Posterior vena cava (tissue), 2 donors: ENCODE measurements at places on chromosomes 1 and 21.

DNA sequence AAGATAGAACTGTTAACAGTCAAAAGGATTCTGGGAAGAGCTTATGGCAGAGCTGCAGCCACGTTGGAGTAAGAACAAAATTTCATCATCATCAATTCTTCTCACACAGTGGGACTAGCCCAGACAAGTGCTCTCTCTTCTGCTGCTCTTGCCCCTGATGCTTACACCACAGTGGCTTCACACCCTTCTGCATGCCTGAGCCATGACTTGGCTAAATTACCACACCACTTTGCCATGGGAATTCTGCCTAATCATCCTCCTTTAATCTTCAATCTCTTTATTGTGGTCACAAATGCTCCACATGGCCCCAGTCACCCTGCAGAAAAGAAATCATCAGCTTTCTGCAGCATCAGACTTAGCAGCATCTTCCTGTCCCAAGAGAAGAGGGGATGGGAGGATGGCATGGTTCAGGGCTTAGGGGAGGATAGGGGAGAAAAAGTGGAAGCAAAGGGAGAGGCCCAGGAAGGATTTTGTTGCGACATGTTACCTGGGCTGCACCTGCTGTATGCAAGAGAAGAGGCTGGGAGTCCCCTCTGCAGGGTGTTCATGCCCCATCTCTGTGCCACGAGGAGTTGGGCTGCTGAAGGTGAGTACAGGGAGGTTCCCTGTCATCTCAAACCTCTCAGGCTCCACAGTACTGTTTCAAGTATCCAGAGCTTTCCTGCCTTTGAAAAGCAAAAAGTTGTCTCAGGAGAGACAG, 9.0 kb upstream of the RPTN start:
- no peak for DNase-seq

DNA sequence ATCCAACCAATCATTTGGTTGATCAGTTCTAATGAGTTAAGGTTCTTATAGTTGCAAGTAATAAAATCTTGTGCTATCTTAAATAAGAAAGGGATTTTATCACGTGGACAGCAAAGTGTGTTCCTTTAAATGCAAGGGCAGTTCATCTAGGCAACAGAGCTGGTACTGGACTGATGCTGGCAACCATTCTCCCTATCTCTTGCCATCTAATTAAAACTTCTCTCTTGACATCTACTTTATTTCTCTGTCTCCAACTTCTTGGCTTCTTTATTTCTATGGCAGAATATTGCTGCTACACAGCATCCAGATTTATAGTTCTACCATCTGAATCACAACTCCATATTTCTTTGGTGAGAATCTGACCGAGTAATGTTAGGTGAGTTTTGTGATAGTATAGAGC, 115.2 kb upstream of the CACYBP start:
- DNase-seq, result no peak

GRCh38 chr1:228228601-228229074, 20.8 kb downstream of the OBSCN start:
- no peak for DNase-seq

DNA sequence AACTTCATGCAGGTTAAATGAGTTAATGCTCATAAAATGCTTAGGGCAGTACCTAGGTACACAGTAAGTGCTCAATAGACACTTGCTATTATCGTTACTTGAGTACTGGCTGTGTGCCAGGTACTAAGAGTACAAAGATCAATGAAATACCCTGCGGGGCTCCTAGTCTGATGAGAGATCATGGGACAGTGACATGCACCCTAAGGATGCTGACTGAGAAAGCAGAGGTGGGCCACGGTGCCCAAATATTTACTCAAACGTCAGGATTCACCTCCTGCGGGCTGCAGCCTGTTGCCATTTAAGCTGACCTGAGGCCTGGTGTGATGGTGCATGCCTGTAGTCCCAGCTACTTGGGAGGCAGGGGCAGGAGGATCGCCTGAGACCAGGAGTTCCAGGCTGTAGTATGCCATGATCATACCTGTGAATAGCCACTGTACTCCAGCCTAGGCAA, 19.8 kb upstream of the LUZP1 start:
- DNase-seq, result no peak

GRCh38 chr1:216902669-216903381, 179.6 kb upstream of the ESRRG start:
- DNase-seq, result no peak

GRCh38 chr1:46148318-46148717, 15.9 kb upstream of the PIK3R3 start:
- DNase-seq, result no peak

DNA sequence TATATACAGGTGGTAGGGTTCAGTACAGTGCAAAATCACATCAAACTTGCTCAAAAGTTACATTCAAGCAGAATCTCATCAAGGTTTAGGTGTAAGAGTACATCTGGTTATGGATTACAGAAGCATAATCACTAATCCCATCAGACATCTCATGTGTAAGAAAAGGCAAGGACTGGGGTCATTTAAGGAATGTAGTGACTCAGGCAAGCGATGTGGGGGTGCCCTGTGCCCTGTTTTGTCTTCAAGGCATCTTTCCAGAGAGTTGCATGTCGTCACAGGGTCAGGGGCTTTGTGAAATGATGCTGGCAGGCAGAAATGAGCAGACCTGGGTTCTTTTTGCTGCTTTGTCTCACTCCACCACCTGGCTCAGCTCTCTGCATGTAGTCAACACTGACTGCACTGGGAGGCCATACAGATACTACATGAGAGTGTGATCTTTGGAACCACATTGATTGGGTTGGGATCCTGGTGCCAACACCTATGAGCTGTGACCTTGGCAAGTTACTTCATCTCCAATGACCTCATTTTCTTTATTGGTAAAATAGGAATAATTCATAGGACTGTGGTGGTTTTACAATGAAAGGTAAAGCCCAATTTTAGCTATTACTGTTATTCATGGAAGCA, 8.2 kb upstream of the HHIPL2 start:
- no peak for DNase-seq

GRCh38 chr1:159172614-159173291, 1.3 kb downstream of the CADM3 start:
- DNase-seq, result no peak

DNA sequence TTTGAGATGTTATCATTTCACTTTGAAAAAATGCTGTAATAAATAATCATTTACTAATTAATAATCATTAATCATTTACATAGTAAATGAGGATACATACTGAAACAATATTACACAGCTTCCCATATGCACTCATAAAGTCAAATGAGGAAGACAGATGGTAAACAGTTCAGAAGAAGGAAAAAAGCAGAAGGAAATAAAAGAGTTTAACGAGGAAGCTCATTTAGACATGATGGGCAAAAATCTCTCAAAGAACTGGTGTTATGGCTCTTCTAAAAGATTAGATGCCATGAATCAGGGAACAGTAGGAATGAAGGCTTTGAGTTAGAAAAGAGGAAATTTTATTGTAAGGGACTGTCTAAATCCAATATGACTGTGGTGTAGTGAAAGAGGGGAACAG, 347.6 kb downstream of the PTPRC start:
- DNase-seq, result no peak

DNA sequence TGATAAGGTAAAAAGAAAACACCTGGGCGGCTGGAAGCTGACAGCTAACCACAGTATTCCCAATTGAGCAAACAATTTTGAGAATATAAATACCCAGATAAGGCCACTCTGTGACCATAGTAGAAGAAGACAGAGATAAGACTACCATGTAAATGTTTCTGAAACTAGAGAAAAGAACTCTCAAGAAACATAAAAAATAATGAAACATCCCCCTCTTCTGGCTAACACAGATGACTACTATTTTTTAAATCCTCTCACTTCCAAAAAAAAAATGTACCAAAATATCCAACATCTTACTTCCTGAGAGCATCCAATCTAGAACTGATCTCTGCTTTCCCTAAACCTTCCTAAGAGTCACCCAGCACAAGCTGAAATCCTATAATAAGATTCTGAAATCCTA, 125.9 kb downstream of the HFM1 start:
- DNase-seq, result no peak

- DNase-seq, result no peak
Observed at GRCh38 chr1:180235077-180235501, 5.0 kb downstream of the LHX4 start.
